ENCODE measurements at places on chromosomes 1 and 21. TPM values are rescaled to one million over a fixed set of nuclear protein-coding genes. Genes with fewer than 3 reads are reported as not detected.

GRCh38 chr21:36587388-36587787 is 107.5 kb upstream of the CLDN14 start:
- DNase-seq = peak; percentile 75

- no peak for DNase-seq
These were observed 239.0 kb downstream of the USH2A start for GRCh38 chr1:216184126-216184680.

- peak; percentile 20 for DNase-seq
These were observed 626 bp upstream of the HLCS start for GRCh38 chr21:36966821-36967768.

DNA sequence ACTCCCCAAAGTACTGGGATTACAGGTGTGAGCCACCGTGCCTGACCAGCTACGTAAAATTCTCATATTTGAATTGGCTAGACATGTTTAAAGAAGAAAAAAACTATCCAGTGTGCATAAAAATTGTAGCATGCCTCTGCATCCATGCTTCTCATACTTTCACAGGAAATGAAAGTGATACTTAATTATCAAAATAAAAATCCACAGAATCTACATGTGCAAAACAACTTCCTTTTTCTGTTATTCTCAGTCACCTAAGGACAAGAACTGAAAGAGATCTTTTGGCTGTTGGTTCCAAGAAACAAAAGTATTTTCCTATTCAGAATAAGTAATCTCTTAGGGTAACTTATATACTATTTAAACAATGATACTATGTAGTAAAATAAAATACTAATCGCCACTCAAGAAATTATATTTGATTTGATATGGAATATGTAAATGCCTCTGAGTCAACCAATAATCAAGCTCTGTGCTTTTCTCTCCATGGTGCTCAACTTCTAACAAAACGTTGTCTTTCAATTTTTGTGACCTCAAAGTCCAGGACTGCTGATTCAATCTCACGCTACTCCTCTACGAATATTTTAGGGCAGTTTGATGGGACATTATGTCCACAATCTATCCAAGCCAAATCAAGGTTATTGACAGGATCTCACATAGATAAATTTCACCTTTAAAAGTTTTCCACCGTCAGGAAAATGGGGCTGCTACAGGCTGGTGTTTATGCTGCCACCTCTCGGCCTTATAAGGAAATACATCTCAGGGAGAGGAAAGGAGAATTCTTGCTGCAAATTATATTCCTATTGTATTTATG is 102.7 kb downstream of the ZNF281 start:
- no peak for DNase-seq

Gene KCNJ6
- not detected for total RNA-seq

Gene ARMH1
- total RNA-seq = 0.18 TPM

Gene HHIPL2
- not detected for total RNA-seq

All from foreskin keratinocyte (primary cell).